ENCODE measurements at places on chromosomes 7 and 10.
A peak's percentile ranks its signal among the peaks of the same experiment; 100 is the strongest.

GRCh38 chr10:70930263-70931000 lies 42.1 kb upstream of the PCBD1 start:
- no peak for DNase-seq

DNA sequence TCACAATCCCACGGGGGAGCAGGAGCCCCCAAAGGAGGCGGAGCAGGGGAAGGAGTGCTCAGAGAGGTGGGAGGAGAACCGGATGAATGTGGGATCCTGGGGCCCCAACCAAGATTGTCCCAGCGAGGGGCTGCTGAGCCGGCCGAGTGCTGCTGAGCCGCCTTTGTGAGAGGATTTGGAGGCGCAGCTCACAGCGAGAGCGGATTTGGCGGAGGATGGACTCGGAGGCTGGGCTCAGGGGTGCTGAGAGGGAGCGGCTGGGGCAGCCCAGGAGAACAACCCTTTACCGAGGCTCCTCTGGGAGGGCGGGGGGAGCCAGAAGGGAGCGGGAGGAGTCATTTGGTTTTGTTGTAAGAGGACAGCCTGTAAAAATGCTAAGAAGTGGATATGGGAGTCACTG lies 23.0 kb downstream of the GHRHR start:
- DNase-seq = no peak

- no peak for DNase-seq
These were observed 24.9 kb downstream of the GSAP start for GRCh38 chr7:77391230-77391629.

GRCh38 chr7:24948739-24949138 lies 31.2 kb downstream of the OSBPL3 start:
- no peak for DNase-seq

- DNase-seq = no peak
These were observed 43.4 kb downstream of the RAB18 start for GRCh38 chr10:27547482-27547881.

- peak; percentile 92 for DNase-seq
These were observed 13.1 kb downstream of the LZTS2 start for GRCh38 chr10:101012525-101013364.

GRCh38 chr10:98405422-98405821 lies 9.6 kb downstream of the PYROXD2 start:
- no peak for DNase-seq

DNA sequence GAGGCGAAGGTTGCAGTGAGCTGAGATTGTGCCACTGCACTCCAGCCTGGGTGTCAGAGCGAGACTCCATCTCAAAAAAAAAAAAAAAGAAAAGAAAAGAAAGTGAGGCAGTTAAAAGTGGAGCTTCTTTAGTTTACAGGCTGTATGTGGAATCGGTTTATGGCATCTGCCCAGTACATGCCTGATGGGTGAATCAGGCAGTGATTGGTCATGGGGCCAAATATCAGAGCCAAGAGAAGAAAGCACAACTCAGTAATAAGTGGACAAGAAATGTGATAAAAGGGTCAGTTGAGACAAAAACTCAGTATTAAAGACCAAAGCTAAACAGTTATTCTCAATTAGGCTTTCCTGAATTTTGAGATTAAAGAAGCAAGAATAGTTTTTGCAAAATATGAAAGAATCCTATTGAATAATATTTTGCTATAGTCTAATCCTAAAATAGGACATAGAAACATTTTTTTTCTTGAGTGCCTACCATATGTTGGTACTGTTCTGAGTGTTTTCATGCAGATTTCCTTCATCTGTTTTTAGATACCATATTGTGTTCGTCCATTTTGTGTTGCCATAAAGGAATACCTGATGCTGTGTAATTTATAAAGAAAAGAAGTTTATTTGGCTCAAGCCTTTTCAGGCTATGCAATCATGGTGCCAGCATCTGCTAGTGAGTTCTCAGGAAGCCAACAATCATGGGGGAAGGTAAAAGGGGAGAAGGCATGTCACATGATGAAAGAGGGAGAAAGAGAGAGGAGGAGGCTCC lies 14.4 kb downstream of the CDC14C start:
- DNase-seq = no peak

DNA sequence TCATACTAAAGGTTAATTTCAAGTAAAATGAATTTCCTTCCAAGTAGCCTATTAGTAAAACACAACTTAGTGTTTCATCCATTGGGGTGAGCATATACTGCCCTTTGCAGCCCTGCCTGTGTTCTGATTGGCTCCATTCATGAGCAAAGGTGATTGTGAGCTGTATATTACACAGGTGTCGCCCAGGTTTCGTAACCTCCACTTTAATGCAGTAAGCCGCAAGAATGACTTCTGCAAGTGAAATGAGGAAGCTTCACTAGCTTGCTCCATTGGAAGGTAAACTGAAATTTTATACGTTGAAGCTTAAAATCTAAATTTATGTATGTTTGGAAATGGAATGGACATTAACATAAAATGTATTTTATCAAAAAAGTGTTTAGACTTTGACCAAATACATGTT lies 24.4 kb downstream of the MTURN start:
- no peak for DNase-seq

DNA sequence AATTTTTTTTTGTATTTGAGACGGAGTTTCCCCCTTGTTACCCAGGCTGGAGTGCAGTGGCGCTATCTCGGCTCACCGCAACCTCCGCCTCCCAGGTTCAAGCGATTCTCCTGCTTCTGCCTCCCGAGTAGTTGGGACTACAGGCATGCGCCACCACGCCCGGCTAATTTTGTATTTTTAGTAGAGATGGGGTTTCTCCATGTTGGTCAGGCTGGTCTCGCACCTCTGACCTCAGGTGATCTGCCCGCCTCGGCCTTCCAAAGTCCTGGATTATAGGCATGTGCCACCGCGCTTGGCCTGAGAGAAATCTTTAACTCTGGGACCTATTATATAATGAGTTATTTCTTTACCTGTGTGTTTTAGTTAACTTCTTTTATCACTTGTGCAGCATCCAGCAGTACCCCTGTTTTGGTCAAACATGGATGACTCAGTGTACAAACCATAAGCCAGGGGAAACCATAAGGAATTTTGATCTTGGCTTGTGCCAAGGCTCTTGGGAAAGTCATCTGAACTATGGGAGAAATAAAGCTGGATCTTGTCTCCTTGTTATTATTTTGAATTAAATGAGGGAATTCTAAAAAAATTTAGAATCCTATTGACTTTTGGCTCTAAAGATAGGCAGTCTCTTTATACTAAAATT lies 23.6 kb upstream of the ZRANB1 start:
- DNase-seq = no peak

DNA sequence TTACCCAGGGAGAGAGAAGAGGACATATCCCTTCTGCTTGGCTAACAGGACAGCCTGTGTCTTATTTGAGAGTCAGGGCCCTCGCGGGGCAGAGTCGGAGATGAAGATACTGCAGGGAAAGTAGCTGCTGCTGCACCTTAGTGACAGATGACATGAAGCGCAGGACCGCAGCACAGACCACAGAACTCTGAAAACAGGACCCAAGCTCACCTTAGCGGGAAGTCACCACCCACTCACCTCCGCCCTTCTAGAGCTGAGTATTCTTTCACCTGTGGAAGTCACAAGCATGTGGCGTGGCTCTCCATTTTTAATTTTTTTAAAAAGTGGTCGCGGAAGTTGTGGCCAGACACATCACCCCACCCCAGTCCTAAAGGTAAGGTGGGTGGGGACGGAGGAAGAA lies 191.4 kb downstream of the FAM107B start:
- no peak for DNase-seq

- DNase-seq = no peak
These were observed 21.2 kb downstream of the ZMIZ2 start for GRCh38 chr7:44769776-44770294.

DNA sequence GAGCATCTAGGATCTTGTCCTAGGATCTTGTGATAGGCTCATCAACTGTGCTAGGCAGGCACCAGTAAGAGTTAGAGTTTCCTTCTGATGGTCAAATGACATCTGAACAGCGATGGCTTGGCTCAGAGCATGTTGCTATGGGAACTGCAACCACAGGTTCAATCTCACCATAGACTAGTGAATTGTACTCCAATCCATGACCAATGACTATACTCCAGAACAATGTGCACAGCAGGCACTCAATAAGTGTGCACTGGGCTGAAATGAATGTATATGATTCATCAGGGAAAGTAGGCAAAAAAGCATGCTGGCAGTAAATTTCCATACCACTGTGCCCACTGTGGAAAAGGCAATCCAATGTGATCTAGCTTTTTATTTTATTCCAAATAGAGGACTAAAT lies 163.6 kb upstream of the HPS1 start:
- DNase-seq = no peak

GRCh38 chr10:47364911-47365310 lies 16.7 kb downstream of the RBP3 start:
- no peak for DNase-seq

- no peak for DNase-seq
These were observed 23.7 kb downstream of the TSPAN14 start for GRCh38 chr10:80477813-80478212.

DNA sequence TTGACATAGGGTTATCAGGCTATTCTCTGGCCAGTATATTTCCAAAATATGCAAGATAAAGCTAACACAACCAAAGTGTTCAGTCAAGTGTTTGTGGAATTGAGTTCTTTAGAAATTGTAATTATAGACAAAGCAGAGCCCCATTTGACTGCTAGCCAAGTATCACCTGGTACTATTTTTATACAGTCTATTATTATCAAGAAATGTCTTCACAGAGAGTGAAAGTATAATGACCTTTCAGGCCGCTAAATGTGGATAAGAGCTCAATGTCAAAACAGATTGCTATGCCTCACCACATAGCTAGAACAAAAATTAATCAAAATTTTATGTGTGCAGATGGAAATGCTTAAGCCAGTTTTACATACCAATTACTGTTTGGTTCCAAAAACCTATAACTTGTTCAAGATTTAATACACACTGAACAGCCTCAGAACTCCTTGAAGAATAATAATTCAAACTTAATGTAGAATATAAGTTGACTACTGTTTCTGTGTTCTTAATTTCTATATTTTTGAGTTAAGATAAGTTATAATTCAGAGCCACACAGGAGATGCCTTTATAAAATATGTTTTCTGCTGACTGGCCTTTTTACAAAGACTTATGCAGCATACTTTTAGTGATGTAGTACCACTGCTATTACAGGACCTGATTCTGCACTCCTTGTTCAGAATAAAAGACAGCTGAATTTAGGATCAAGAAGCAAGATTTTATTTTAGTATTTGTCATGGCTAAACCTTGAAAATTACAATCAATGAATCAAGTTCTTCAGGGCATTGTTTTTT lies 31.0 kb downstream of the PRPS1L1 start:
- no peak for DNase-seq

DNA sequence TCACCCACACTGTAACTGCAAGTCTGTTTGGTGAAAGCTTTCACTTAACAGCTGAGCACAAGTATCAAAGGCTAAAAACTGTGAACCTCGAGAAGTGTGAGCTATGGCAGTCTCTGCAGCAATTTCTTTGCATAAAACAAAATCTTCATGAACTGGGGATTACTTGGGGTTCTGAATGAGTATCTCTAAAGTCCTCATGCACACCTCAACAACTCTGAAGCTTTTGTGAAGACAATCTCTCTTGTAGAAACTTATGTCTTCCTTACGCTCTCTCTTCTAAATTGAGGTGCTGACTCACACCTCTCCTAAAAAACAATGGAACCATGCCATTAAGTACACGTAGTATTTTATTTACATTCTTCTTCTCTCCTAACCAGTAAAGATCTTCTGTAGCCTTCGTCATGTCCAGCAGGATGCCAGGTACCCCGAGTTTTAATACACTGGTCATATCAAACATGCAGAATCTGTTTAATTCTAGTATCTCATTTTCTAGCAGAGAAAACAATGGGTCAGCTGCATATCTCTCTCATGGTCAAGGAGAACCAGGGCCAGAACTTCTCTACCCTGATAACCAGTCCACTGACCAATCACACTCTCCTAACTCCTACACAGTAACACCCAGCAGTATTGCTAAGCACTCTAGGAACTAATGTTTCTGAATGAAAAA lies 76.9 kb downstream of the UBE2H start:
- no peak for DNase-seq

GRCh38 chr7:11552676-11553296 lies 279.2 kb downstream of the THSD7A start:
- peak; percentile 13 for DNase-seq

DNA sequence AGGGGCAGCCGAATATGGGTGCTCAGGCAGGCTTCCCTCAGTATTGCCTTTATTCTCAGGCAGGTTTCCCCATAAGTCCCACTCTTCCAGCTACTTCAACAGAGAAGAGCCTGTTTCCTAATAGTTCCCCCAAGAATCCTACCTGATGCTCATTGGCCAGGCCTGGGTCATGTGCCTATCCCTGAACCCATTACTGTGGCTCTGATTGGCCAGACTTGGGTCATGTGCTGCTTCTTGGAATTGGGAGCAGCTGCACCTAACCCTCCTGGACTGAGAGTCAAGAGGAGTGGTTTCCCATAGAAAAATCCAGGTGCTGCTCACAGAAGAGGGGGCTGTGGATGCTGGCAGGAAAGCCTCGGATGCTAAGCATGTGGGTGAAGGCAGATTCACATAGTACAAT lies 21.7 kb downstream of the OPALIN start:
- no peak for DNase-seq

- no peak for DNase-seq
These were observed 99.4 kb upstream of the TMEM106B start for GRCh38 chr7:12111422-12112405.

- DNase-seq = no peak
These were observed 550.2 kb downstream of the KCNMA1 start for GRCh38 chr10:77087366-77087765.

GRCh38 chr10:115953281-115953680 lies 319.7 kb downstream of the GFRA1 start:
- no peak for DNase-seq

DNA sequence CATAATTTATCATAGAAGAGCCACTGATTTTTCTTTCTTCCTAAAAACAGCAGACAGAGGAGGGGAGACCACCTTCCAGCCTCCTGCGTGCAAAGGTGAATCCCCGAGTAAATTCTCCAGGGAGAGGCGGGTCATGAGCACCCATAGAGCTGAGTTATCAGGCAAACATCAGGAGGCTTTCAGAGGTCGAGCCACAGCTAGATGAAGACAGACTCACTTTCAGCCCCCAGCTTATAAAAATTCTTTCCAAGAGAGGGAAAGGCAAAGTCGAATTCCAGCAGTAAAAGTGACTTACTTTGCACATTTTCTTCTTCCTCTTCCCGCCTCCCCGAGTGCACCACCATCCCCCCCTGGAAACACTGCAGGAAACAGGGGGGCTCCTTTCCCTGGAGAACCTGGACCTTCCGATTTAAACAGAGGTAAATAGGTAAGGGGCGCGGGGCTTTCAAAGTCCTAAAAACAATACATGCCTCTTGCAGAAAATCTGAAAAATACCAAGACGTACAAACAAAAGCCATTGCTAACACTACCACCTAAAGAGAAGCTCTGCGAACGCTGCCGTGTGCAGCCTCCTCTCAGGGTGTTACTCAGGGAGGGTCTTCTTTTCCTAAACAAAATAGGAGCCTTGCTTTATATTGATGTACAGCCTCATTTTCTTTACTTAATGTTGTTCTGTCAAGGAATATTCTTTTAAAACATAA lies 163.8 kb downstream of the SVIL start:
- DNase-seq = no peak

- DNase-seq = peak; percentile 89
These were observed 852.0 kb upstream of the PHF14 start for GRCh38 chr7:10121631-10122030.

Measured in HAP-1 (cell line).